ENCODE measurements at places on chromosomes 7 and 10.
A peak's percentile ranks its signal among the peaks of the same experiment; 100 is the strongest.

GRCh38 chr7:155438777-155439176 is 19.2 kb upstream of the EN2 start:
- no peak for DNase-seq

- DNase-seq, result no peak
Measured at GRCh38 chr10:101114646-101115045, 16.5 kb upstream of the TLX1 start.

- peak; percentile 22 for DNase-seq
Measured at GRCh38 chr7:3200504-3200903, 100.5 kb upstream of the SDK1 start.

- no peak for DNase-seq
Measured at GRCh38 chr10:112243713-112244112, 39.5 kb upstream of the TECTB start.

GRCh38 chr7:128962899-128963298 is 25.2 kb downstream of the IRF5 start:
- DNase-seq, result no peak

GRCh38 chr10:71242622-71243009 is 30.2 kb downstream of the UNC5B start:
- no peak for DNase-seq

GRCh38 chr7:81725812-81726127 is 44.1 kb downstream of the HGF start:
- DNase-seq, result peak; percentile 90
